Epithelial cell of prostate (primary cell): ENCODE measurements at places on chromosomes 5 and 9.

GRCh38 chr9:69076550-69076949 is 41.0 kb downstream of the FXN start:
- DNase-seq: no peak

DNA sequence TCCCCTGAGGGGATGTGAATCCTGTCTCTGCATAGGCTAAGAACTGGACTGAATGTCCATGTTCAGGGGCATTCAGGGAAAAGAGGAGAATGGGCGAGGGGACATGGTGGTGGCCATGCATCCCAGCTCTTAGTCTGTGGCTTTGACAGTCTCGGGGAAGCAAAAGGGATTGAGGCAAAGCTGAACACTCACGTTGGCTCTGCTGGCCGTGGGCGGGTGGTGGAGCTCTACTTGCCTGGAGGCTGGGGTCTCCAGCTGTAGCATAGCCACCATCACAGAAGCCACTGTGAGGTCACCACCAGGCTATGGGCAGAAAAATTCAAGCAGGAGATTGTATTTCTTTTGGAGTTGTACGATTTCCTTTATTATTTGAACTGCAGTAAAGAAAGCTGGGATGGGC is 4.1 kb downstream of the GARIN3 start:
- DNase-seq: no peak

GRCh38 chr5:23884405-23885031 is 377.1 kb downstream of the PRDM9 start:
- no peak for DNase-seq

DNA sequence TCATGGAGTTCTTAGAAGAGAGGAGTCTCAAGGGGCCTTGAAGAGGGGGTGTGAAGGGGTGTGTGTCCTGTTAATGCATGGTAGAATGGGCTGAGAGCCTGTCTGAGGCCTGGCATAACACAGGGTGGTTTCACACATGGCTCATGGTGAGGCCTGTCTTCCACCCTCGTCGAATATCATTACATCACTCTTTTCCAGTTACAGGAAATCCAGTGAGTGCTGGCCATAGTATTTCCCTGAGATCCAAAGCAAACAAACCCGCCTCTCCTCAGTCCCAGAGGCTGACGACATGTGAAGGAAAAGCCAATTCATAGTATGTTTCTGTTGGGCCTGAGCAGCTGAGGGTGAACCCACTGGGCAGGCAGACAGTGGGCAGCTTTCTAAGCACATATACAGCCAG is 159.4 kb upstream of the NR3C1 start:
- no peak for DNase-seq

DNA sequence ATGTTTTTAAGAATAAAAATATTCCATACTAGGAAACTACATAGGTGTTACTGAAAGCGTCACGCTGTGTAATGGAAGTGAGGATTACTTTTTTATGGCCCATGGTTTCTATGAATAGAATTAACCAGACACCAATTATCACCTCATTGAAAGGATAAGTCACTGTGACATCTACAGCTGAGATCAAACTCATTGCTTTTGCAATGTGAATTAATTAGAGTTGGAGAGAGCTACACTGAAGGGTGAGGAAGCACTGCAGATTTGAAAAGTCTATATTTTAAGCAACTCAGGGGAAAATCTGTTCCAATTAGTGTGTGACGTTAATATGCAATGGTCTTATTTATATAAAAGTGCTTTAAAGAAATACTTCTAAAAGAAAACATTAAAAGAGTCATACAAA is 1300.1 kb upstream of the DMAC1 start:
- DNase-seq: no peak

DNA sequence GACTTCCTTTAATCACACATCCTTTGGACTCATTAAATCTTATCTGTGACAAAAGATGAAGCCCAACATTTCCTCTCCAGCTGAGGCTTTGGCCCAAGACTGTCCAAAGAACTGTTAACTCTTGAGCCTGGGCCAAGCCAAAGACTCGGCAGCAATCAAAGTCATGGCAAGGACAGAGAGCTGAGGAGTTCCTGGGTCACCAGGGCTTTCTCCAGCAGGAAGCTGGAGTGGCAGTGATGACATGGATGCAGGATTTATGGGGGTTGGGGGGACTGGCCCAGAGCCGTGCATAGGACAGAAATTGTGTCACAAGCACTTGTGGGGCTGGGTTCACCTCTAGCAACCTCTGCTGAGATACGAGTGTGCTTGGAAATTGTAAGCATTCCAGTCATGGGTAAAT is 440.3 kb downstream of the PLK2 start:
- DNase-seq: no peak

GRCh38 chr9:118693645-118694044 is 675.6 kb downstream of the BRINP1 start:
- no peak for DNase-seq

DNA sequence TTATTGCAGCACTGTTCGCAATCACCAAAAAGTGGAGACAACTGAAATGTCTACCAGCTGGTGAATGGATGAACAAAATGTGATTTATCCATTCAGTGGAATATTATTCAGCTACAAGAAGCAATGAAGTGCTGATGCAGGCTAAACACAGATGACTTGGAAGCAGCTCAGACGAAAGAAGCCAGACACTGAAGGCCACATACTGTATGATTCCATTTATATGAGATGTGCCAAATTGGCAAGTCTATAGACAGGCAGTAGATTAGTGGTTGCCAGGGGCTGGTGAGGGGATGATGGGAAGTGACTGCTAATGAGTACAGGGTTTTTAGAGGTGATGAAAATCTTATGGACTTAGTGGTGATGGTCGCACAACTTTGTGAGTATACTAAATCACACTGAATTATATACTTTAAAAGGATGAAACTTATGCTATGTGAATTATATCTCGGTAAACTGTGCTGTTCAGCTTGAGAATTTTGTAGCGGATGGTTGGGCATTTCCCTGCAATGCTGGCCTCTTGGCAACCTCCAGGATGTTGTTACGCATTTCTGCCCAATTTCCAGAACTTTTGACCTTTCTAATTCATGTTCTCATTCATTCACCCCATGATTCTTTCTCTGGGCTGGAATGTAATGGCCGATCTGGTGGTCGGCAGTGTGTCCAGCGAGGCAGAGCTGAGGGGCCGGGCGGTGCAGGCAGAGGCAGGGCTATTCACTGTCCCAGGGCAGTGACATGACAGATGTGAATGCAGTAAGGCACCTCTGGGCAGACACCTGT is 22.0 kb upstream of the WNK2 start:
- DNase-seq: no peak

DNA sequence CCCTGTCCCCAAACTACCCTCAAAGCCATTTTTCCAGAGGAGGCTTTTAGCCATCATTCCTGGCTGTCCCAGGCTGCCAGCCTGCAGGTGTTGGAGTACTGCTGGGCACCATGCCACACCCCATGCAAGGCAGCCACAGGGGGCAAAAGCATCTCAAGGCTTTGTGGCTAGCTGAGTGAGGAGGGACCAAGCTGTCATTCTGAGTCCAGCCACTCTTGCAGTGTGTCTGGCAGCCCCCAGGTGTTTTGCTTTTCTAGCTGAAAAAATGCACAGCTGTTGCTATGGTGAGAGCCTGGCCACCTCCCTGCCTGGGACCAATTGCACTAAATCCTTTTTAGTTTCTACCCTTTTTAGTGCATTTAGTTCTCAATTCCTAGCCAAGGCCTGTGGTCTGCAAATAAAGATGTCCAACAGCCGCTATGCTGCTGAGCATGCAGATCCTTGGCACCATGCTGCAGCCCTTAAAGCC is 50.4 kb upstream of the PTGS1 start:
- no peak for DNase-seq

- no peak for DNase-seq
These were observed 4.9 kb downstream of the NPDC1 start for GRCh38 chr9:137041124-137041523.

GRCh38 chr5:175214152-175214551 is 229.8 kb downstream of the DRD1 start:
- DNase-seq: peak; percentile 49

GRCh38 chr5:101663543-101663942 is 632.5 kb downstream of the SLCO4C1 start:
- DNase-seq: no peak

- no peak for DNase-seq
These were observed 2.2 kb downstream of the UBTD2 start for GRCh38 chr5:172281346-172281745.

DNA sequence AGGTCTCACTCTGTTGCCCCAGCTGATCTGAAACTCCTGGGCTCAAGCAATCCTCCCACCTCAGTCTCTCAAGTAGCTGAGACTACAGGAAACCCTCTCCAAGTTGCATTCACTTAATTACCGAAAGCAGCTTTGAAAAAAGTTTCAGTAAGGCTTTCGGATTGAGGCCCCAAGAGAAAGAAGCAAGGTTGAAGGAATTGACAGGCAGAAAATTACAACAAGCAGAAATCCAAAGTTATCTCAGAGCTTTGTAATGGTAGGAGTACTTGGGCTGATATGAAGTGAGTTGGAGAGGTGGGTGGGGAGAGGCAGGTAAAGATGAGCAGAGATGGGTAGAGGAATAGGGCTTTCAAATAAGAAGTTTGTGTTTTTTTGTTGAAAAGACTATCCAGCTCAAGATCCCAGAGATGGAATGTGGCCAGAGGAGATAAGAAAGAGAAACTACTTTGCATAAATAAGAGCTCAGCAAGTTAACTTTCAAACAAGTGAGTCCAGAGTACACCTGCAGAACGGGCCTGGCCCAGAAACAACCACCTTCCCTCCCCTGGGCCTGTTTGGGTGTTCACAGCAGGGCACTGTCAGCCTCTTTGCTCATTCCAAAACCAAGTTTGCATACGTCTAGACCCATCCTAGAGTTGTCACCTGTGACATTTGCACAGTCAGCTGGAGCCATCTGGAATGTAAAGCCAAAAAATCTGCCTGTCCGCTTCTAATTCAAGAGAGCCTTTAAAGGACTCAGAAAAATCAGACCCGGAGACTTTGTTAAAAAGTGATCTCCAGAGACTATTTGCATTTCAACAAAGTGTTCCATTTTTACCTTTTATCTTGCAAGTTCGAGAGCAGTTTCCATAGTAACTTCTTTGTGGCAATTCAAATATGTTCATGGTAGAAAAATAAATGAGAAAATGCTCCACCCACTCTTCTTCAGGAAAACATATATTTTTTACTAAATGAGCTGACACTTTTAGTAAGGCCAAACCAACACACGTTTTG is 2.2 kb upstream of the CLINT1 start:
- DNase-seq: no peak

DNA sequence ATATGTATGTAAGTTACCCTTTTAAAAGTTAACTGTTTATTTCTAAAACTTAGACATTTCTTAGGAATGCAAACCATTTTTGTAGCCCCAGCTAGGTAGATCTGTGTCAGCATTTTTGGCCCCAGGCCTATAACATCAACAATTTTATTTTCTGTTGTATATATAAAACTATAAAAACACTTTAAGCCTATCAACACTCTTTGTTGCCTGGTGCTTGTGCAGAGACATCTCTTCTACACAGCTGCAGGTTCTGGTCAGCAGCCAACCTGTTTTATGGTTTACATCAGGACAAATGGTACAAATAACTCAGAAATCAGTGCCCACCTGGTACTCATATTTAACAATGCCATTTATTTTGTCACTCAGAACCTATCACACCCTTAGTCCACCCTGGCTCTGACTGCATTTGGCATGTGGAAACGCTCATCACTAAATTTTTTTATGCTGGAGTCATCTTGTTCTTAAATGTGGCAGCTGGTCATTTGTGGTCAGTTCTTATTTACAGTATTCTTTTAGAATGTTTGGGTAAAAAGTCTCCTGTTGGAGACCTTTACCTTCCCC is 173.4 kb downstream of the DNAH5 start:
- DNase-seq: no peak

- DNase-seq: no peak
These were observed 11.0 kb upstream of the GPSM1 start for GRCh38 chr9:136316271-136316751.

DNA sequence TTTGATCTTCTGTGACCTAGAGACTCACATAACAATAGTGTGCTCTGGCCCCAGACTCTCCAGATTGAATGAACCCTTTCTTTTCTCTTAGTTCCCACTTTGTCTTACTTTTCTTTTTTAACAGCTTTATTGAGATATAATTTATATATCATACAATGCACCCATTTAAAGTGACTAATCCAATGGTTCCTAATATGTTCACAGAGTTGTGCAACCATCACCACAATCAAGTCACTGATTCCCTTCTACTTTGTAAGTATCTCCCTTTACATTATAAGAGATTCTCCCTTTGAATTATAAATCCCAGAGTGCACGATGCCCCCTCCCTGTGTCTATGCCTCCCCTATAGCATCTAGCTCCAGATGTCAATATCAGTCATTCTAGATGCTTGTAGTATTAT is 172.4 kb downstream of the HINT1 start:
- no peak for DNase-seq

DNA sequence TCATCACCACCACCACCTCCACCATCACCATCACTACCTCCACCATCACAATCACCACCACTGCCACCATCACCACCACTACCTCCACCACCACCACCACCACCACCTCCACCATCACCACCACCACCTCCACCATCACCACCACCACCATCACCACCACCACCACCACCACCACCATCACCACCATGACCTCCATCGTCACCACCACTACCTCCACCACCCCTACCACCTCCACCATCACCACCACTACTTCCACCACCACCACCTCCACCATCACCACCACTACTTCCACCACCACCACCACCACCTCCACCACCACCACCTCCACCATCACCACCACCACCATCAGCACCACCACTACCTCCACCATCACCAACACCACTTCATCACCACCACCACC is 23.5 kb upstream of the ADCY2 start:
- DNase-seq: no peak

DNA sequence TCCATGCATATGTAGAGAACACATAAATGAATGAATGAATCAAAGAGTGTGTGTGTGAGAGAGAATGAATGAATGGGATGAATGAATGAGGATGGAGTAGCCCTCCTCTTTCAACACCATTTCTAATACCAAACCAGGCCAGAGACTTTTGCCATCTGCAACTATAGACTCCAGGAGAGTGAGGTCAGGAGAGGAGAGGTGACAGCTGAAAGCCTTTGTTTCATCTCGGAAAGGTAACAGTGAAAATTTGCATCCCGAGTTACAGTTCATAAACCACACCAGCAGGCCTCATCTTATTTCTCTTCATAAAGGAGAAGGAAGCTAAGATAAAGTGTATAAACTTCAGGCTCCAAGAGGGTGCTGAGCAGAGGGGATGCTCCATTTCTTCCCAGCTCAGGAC is 255.3 kb upstream of the KLF4 start:
- DNase-seq: no peak

- DNase-seq: no peak
These were observed 522.2 kb downstream of the CSNK1G3 start for GRCh38 chr5:124034083-124034700.

GRCh38 chr9:18821788-18822187 is 211.2 kb downstream of the SAXO1 start:
- no peak for DNase-seq

GRCh38 chr9:100216178-100216787 is 117.2 kb downstream of the INVS start:
- peak; percentile 2 for DNase-seq

- DNase-seq: no peak
These were observed 845 bp downstream of the ECSCR start for GRCh38 chr5:139461698-139462097.

GRCh38 chr5:169700611-169701010 is 63.5 kb downstream of the DOCK2 start:
- DNase-seq: no peak

GRCh38 chr5:16883806-16884205 is 52.3 kb downstream of the MYO10 start:
- DNase-seq: no peak

- no peak for DNase-seq
These were observed 44.3 kb upstream of the MAMDC2 start for GRCh38 chr9:69999315-69999714.
